Left renal cortex interstitium (tissue), 4 donors: ENCODE measurements at places on chromosomes 4 and X. TPM values are rescaled to one million over a fixed set of nuclear protein-coding genes. Genes with fewer than 3 reads are reported as not detected.

DNA sequence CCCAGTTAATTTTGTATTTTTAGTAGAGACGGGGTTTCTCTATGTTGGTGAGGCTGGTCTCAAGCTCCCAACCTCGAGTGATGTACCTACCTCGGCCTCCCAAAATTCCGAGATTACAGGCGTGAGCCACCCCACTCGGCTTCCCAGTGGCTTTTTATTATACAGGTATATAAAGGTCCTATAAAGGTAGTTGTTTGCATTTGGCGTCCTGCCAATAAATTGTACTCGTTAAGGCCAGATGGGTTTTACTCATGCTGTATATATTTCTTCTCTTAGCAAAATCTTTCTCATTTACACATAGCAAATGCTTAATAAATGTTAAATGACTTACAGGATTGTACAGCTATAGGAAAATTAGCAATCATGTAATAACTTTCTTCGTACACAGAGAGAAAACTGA lies 6.9 kb downstream of the SHROOM3 start:
- no peak for DNase-seq

DNA sequence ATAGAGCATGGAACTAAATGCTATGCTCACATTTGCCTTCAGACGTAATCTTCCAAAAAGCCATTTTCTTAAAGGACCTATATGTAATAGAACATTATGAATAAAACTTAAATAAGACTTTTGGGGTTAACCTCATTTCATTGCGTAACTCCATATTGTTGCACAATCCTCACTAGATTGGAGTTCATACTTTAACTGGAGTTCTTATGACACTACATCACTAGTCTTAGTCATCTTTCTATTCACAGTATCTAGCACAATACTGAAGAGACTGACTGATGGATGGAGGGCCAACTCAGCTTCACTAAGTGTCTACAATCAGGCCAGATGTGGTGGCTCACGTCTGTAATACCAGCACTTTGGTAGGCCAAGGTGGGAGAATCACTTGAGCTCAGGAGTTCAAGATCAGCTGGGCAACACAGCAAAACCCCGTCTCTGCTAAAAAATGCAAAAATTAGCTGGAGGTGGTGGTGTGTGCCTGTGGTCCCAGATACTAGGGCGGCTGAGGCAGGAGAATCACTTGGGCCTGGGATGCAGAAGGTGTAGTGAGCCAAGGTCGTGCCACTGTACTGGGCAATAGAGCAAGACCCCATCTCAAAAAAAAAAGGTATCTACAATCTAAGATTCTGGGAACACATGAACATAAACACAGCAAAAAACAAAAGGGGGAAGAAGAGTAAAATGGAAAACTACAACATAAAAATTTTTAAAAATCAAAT lies 80.8 kb upstream of the MAB21L2 start:
- no peak for DNase-seq

DNA sequence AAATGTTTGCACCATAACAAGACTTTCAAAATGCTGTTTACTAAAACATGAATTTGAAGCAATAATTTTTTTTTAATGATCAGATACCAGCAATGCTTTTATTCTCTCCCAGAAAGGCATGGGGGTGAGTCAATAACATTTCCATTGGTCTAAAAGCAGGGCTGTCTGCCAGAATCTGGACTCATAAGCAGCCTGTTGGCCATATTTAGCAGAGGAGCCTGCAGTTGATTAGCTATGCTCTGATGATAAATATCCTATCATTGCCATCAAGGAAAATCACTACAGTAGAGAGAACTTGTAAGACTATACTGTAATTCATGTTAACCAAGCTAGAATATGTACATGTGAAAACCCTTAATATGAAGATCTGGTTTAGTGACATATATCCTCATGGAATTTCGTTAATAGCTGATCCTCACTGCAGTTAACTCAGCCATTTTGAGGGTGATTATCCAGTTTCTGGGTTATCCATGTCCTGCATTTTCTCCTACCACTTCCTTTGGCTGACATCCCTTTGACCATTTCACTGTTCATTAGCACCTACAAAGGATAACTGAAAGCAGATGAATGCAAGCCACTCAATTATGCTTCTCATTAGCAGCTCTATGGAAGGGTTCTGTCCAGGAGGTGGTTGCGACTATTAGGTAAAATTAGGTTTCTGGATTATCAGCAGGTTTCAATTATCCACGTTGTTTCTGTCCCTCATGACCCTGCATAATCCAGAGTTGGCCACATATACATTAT lies 72.9 kb upstream of the DIAPH2 start:
- DNase-seq: no peak

GRCh38 chr4:184190711-184191110 lies 27.0 kb downstream of the ENPP6 start:
- DNase-seq: no peak

DNA sequence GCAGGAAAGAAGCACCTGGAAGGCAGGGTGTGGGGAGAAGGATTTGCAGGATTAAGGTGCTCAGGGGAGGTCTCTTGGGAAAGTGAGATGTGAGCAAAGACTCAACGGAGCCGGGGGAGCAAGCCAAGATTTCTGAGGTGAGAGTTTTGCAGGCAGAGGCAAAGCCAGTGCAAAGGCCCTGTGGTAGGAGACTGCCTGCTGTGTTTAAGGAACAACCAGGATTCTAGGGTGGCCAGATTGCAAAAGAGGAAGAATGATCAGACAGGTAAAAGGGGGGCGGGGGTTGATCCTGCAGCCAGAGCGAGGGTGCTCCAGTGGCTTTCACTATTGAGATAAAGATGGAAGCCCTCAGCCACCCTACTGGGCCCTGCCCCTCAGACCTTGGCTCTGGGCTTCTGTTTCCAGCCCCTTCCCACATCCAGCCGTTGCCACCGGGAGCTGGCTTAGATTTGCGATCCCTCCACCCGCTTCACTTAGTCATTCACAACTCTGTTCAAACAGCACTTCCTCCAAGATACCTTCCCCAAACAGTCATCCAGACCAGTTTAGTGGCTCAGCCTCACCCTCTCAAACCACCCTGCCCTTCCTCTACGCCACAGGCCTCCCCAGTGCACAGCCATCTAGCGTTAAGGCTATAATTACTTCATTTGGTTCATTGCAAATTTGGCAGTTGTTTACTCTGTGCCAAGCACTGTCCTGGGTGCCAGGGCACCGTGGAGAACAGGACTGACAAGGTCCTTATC lies 23.3 kb upstream of the BCOR start:
- DNase-seq: no peak

GRCh38 chrX:24145303-24146186 lies 4.0 kb upstream of the ZFX start:
- no peak for DNase-seq

- no peak for DNase-seq
Observed at GRCh38 chrX:7061429-7061828, 86.1 kb upstream of the STS start.

- no peak for DNase-seq
Observed at GRCh38 chrX:9992061-9992460, 24.9 kb downstream of the CLDN34 start.

DNA sequence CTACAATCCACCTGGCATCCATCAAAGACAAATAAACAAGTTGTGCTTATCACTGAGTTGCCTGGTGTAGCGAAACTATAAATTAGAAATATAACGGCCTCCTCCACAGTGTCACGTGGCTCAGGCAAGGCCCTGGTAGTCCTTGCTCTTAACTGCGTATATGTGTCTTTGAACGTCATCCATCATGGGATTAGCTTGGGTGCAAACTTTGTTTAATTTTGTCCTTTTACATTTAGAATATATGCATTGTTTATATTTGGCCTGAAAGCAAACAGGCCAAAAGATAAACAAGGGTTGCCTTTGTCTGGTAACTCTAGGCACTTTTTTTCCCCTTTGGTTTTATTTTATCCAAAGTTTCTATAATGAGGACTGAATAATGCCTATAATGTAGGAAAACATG lies 184.9 kb downstream of the KIT start:
- peak; percentile 13 for DNase-seq

DNA sequence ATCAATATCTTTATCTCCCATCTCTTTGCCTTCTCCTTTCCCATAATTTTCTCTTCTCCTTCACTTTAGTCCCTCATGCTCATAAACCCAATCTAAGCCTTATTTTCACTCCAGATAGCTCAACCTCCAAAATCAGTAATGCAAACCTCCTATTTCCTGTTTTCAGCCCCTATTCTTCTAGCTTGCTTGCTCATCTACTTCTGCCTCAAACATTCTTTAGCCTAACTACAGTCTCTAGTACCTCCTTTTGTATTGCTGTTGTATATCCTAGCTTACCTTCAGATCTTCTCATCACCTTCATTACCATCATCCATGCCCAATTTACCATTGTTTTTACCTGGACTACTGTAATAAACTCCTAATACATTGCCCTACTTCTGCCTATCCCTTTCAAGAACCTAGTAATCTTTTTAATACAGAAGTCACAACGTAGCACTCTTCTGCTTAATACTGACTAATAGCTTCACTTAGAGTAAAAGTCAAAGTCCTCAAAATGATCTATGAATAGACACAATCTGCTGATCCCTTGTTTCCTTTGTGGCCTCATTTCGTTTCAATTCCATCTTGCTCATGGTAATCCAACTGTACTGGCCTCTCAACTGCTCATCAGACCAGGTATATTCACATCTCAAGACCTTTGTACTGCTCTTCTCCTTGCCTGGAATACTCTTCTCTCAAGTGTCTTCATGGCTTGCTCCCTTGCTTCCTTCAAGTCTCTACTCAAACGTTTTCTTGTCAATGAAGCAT lies 123.4 kb downstream of the FAM13A start:
- DNase-seq: no peak

DNA sequence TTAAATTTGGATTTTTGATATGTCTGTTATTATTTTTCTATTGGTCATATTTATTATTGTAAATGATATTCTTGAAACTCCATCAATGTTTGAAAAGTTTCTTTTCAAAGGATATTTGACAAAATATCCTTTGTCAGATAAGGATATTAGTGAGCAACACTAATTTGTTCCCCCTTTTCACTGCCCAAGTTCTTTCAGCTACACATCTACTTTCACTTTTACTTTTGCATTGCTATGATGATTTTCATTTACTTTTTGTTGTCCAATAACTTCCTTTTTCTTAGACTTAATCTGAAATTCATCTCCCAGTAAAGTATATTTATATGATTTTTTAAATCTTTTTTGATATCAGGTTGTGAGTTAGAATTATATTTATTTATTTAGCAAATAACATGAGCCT lies 542.3 kb upstream of the ADGRL3 start:
- no peak for DNase-seq

DNA sequence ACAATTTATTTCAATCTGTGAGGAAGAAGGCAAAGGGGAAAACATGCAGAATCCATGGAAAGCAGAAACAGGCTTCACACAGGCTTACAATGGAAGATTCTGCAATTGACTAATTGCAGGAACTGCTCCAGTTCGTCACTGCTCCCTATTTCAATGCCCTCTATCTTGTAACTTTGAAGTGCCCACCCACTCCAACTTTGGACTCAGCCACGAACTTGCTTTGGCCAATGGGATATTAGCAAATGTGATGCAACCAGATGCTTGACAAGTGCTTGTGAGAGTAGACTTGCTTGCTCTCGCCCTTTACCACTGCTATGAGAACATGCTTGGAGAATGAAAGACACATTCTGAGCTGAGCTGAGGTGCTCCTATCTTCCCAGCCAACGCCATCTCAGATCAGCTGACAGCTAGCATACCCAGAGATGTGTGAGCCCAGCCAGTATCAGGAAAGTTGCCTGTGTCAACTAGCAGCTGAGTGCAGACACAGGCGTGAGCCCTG lies 105.7 kb upstream of the PTCHD1 start:
- no peak for DNase-seq

- DNase-seq: no peak
Observed at GRCh38 chr4:53494851-53495250, 96.4 kb downstream of the LNX1 start.

- no peak for DNase-seq
Observed at GRCh38 chrX:71214152-71214551, 8.9 kb upstream of the GJB1 start.

DNA sequence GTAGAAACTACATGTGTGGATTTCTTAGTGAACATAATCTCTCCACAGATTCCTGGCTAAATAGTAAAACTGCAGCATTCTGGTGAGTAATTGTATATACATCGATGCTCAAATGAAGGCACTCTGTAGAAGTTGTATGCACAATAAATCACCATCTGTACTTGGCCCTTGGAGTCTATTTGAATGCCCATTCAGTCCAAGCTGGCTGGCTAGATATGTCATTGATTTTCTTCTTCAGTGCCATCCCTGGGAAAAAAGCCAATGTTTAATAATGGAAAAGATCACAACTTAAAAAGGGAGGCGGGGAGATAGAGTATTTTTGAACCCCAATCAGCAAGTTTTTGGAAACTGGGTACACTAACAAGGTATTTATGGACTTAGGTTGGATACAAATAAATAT lies 381.0 kb upstream of the TEX13C start:
- DNase-seq: no peak

GRCh38 chr4:105641845-105642244 lies 66.6 kb downstream of the INTS12 start:
- no peak for DNase-seq

- DNase-seq: peak; percentile 41
Observed at GRCh38 chr4:3868211-3869173, 102.3 kb downstream of the ADRA2C start.

DNA sequence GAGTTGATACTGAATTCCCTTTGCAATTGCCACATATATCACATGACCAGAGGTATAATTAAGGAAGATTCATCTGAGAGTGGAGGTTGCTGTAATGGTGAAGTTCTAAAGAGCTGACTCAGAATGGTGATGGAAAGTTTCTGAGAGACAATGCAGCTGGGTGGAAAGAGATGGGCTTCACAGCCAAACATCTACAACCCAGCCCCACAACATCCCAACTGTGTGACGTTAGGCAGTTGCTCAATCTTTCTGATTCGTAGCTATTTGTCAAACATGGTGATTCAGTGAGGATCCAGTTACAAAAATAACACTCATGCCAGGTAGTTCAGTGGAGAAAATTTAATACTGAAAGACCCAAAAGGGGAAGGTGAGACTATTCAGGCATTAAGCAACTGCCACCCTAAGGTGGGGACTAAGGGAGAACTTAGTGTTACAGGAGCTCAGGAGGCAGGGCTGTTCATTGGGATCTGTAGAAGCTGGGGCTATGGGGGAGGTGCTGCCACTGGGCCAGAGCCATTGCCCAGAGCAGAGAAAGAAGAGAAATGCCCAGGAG lies 6.9 kb upstream of the AFF1 start:
- DNase-seq: no peak

GUCY1A1 gene
- polyA plus RNA-seq: 96.7 TPM

CCSER1 gene
- polyA plus RNA-seq: 17.6 TPM

LANCL3 gene
- 0.16 TPM for polyA plus RNA-seq

SSX1 gene
- not detected for polyA plus RNA-seq

HTT gene
- polyA plus RNA-seq: 29.7 TPM

CTAG1A gene
- polyA plus RNA-seq: not detected

F9 gene
- polyA plus RNA-seq: not detected

GPC4 gene
- polyA plus RNA-seq: 18.9 TPM

FOXO4 gene
- 26.3 TPM for polyA plus RNA-seq

AP1S2 gene
- polyA plus RNA-seq: 57.7 TPM

CT45A10 gene
- not detected for polyA plus RNA-seq

TLR1 gene
- polyA plus RNA-seq: 4.9 TPM

LGI2 gene
- polyA plus RNA-seq: 32.3 TPM

TTC29 gene
- polyA plus RNA-seq: 1.1 TPM
